Dorsolateral prefrontal cortex (tissue), 122 donors: ENCODE measurements at places on chromosomes 1 and 21. TPM values are rescaled to one million over a fixed set of nuclear protein-coding genes. Genes with fewer than 3 reads are reported as not detected.

GRCh38 chr1:94095744-94096469 is 25.0 kb downstream of the ABCA4 start:
- DNase-seq, result no peak

Gene S100A14
- total RNA-seq, result 1.1 TPM

Gene TMEM79
- 7.7 TPM for total RNA-seq

DNA sequence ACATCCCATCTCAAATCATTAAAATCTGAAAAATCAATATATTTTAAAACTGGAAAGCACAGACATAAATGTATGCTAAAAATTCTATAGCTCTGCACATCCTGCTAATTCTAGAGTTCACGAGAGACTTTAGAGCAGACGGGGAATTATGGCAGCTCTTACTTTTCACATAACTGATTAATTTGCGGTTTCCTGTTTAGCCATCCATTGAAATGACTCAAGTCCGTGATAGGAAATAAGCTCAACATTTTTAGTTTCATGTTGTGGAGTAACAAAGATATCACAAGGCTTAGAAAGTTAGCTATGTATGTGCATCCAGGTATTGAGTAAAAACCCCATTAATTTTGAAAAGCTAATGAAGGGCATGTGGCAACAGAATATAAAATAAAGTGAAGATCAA is 123.2 kb downstream of the SMYD2 start:
- no peak for DNase-seq

DNA sequence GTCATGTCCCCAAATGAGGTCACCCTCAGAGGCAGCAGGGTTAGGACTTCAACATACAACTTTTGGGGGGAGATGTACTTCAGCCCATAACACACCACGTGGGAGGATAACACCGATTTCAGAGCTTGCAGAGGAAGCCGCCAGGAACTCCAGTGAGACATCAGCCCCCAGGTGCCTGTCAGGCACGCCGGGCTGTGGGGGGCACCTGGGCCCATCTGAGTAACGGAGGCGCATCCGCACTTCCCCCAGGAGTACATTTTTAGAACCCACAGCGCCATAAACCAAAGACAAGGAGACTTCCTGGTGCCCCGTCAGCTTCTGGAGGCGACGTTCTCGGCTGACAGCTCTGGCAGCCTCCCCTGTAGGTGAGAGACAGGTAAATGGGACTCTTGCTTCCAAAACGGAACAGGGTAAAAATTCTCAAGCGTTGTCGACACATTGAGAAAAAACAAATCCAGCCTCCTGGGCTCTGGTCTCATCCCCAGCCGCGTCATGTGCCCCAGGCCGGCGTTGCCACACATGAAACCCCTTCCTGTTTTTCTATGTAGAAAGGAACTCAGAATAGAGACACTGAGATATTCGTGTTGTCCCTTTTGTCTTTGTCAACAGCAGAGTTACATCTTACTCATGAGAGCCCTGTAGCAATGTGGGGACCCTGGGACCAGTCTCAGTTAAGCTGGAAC is 93.3 kb downstream of the PDE9A start:
- no peak for DNase-seq

Gene LCE2A
- not detected for total RNA-seq

Gene RNF186
- not detected for total RNA-seq
